ENCODE measurements at places on chromosomes 11 and 22.

DNA sequence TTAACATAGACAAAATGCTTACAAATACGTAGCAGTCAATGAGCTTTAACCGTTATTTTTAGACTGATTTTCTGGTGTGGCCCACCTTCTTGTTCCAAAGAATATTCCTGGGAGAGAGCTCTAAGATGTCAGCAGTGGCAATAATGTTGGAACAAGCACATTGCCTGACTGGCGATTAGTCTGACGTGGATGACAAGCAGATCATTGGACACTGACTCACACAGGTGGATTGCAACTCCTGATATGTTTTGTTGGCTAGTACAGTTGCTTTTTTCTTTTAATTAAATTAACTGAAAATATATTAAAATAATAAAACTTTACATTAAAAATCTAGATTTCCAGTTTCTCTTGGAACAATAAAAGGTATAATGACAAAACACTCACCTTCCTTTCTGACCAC lies 78.0 kb downstream of the TENM4 start:
- no peak for ATAC-seq

DNA sequence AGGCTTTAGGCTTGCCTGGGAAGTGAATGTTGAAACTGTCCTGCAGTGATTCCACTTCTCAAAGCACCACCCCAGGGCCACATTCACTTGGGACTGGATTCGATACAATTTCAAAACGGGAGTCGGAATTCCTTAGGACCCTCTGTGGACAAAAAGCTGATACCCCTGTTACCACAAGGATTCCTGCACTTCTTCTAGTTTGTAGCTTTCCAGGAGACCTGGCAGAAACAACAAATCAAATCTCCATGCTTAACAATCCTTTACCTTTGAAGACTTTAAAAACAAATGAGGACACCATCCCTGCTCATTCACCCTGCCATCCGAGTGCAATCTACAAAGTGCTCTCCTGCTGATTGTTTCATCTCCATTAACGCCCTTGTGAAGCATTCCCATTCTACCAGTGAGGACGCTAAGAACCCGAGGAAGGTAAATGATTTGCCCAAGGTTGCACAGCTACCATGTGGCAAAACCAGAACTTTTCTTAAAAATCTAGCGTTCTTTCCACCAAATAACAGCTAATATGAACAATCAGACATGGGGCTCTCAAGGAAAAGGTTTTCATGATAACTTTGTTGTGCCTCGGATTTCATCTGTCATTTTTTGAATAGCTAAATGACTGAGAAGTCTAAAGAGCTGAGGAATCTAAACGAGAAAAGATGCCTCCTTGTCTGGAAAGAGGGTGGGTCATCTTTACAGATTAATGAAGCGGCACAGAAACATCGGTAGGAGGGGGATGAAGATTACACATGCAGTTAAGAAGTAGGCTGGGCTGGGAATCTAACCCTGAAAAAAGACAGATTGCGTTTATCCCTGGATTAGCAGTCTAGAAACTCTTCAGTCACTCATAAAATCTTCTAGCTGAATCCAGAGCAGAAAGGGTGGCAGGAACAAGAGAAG lies 720 bp upstream of the MPZL2 start:
- ATAC-seq = no peak

DNA sequence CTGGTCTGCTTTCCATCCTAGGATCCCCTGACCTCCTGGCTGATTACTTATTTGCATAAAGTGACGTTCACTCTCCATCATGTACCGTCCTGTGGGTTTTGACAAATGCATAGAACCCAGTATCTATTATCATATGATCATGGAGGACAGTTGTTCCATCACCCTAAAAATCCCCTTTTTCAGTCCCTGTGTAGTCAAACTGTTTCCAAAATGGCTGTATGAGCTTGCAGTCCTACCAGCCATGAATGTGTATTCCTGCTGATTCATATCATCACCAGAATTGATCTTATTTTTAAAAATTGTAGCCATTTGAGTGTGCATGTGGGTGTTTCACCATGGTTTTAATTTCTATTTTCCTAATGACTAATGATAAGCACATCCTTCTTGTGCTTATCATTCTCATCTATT lies 108.8 kb downstream of the MPPED1 start:
- peak; percentile 83 for ATAC-seq

GRCh38 chr22:44576311-44577260 lies 78.6 kb upstream of the RTL6 start:
- ATAC-seq = no peak

- ATAC-seq = no peak
Measured at GRCh38 chr22:47987885-47988515, 1225.5 kb downstream of the TBC1D22A start.

DNA sequence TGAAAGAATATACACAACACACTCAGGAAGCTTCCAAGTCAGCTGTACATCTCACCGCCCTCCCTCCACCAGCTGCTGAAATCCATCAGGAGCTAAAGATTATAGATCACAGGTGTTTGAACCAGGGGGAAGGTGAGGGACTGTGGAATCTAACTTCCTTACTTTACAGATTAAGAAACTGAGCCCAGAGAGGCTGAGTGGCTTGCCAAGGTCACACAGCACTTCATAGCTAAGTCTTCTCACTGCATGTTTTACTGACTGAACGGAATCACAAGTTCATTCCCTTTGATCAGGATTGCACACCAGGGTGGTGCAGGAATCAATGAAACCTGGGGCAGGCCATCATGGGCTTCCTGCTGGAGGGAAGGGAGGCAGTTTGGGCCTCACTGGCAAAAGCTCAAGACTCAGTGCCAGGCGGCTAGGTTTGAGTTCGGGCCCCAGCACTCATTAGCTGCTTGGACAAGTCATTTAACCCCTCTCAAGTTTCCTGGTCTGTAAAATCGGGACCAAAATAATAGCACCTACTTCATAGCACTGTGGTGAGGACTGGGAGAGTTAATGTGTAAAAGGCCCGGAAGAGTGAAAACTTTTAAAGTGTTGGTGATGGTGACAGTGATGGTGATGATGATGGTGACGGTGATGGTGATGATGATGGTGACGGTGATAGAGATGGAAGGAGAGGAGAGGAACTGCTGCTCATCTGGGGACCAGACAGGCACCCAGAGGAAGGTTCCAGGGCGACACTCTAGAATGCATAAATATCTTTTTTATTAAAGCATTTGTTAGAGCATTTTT lies 8.2 kb downstream of the CD5 start:
- no peak for ATAC-seq

GRCh38 chr11:126655807-126656128 lies 300.3 kb downstream of the ST3GAL4 start:
- ATAC-seq = no peak

DNA sequence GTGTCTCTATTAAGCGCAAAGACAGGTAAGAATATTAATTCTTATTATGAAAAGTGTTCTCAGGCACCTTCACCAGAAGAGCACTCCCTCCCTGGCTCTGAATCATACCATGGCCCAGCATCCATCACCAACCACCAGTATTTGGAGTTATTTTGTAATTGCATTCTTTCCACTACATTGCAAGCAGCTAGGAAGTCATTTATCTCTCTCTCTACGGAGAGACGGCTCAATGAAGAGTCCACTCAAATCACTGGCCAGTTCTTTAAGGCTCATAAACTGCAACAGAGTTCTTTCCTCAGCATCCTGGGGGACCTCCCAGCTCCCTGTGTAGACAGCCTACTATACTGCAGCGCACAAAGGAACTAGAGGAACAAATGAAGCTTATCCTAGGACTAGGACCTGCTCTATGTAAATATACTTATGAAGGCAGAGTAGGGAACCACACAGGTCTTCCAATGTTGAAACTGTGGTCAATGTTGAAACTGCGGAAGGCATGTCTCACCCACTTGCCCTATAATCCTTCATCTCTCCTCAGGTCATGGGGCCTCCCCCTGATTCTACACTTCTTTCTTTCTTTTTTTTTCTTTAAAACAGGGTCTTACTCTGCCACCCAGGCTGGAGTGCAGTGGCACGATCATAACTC lies 63.4 kb downstream of the AAMDC start:
- ATAC-seq = no peak

DNA sequence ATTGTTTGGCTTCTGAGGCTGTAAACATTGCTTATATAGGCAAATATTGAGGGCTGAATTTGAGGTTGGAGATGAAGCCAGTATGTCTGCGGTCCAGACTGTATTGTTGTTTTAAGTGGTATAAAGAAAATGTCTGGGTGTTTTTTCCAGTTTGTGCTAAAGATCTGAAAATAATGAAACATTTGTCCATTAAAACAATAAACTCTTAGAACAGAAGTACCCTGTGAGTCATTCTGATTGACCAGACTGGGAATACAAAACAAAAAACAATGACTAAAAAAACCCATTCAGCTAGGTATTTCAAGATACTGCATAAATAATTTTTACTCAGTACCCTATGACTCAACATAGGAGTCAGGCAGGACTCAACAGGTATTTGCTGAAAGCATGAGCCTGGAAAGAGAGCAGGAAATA lies 20.4 kb downstream of the ALKBH8 start:
- peak; percentile 56 for ATAC-seq

- ATAC-seq = no peak
Measured at GRCh38 chr11:100741866-100742625, 55.0 kb downstream of the ARHGAP42 start.

Data from activated CD4-positive, CD25-positive, alpha-beta regulatory T cell treated with anti-CD3 and anti-CD28 coated beads, Interleukin-2, amount 50 U/mL, for 24 hours (primary cell).